ENCODE measurements at places on chromosomes 12 and 14.

DNA sequence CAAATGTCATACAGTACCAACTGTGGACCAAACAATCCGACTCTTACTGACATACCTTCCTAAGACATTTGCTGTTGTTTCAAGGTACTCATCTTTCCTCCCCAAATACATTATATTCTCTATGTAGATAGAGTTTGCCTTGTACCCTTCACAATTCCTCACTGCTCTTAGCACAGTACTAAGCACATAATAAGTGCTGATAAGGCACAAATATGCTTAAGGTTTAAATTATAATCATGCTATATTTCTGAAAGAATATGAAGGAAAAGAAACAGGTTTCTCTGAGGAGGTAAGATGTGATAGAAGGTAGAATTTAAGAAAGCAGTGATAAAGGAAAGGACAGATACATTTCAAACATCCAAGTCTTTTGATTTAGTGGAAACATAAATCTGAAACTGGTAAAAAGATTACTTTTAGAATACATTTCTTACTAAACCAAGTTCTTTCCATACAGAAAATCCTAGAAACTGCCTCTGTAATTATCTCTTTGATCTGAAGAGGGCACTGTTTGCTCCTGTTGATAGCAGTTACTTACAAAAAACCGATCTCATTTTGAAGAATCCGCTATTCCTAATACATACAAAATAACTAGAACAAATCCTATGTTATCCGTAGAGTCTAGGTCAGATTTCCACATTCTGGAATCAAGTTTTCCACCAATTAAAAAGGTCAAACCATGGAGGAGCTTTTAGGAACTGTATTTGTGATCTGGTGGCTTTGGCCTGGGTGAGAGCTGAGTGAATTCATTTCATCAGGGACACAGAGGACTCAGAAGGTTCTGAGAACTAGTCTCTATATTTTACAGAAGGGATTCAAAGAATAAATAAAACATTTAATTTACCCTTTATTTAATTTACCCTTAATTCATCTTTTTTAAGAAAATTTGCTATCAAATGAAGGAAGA, 311.9 kb downstream of the DAD1 start:
- no peak for DNase-seq

GRCh38 chr12:42892702-42893551, 303.4 kb upstream of the PRICKLE1 start:
- no peak for DNase-seq

- no peak for DNase-seq
Observed at GRCh38 chr12:105721051-105721825, 390.7 kb downstream of the C12orf75 start.

DNA sequence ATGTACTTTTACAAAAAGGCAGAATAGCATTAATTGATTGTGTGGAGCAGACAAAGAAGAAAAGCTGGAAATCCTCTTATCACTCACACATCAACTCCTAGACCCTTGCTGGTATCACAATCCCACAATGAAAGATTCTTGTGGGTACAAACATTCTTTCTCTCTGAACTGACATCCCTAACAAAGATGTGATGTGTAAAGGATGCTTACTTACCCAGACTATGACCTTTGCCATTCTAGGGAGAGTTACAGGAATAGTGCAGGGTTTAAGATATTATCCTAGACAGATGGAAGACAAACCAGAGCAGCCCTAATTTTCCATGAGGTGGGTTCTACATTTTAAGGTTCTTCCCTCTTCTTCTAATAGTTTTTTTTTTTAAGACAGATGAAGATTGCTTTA, 60.4 kb upstream of the SLC6A15 start:
- DNase-seq: no peak

DNA sequence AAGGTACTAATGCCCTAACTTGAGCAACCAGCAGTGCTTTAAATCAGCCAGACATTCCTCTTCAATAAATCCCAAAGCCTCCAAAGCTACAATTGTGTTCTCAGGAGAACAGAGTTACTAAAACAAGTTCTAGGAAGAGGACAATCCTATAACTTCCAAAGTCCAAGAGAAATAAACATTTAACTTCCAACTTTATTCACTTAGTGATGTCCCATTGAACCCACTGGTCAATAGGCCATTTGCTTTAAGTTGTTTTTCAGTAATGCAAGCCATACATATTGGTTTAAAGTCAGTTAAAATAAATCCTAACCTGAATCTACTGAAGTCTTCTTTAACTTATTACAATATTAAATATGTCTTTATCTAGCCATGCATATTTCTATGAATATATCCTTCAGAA, 165.4 kb downstream of the PAWR start:
- no peak for DNase-seq

DNA sequence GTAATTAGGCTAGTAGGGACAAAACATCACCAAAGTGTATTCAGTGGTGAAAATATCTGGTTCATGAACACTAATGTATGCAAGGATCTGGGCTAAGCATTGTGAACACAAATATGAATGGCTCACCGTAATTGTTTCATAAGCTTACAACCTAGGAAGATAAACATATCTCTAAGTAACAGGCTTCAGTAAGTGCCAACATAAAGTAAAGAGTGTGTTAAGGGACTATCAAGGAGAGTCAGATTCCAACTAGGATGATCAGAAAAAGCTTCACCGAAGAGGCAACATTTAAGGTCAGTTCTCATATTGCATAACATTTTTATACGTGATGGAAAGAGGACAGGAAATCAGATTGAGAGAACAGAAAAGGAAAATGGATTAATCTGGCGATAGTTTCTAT, 29.4 kb downstream of the ABCC9 start:
- DNase-seq: no peak

DNA sequence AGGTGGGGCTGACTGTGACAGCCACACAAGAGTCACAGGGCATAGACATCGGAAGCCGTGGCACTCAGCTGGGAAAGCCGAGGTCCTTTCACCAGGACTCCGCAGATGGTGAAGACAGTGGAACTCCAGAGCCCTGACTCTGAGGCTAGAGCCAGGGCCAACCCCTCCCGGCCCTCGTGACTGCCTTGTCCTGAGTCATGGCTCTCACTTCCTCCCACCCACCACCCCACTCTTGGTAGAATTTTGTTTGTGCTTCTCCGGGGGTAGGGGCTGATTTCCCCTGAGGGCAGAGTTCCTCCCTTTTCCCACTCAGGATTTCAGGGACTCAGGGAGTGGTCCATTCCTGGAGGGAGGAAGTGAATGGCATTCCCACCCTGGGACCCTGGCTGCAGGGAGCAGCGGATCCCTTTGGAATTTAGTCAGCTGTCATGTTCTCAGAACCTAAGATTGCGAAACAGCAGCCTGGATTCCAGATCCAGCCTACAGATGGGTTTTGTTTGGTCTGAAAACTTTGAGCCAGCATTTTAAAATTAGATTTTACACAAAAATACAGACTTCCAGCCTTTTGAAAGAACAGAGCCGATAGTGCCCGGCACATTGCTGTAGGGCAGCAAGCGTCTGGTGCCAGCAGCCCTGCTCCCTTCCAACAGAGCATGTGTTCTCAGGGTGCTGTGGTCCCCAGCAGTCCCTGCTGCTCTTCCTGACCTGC, 50.7 kb downstream of the TPCN1 start:
- DNase-seq: no peak

DNA sequence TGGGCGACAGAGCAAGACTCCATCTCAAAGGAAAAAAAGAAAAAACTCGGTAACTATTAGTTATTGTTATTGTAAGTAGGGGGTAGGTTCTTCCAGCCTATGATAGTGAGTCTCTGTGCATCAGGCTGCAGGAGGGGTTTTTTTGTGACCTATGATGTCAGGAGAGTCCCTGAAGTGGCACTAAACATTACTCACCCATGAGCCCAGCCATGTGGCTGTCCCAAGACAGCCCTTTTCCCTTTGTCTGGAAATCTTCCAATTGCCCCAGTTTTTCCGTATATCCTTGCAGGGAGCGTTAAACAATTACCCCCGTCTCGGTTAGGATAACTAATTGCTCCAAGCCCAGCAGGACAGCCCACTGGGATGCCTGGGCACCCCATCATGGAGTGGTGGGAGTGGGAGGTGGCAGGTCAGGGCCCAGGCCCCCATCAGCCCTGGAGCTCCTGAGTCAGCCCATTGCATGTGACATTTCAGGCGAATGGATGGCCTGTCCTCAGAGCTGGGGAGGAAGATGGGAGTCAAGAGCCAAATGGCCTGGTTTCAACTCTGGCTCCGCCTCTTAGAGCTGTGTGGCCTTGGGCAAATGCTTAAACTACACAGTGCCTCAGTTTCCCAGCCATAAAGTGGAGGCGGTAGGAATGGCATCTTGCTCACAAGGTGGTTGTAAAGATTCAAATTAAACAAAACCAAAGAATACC, 16.4 kb downstream of the PHETA1 start:
- no peak for DNase-seq

GRCh38 chr12:116592731-116593130, 33.5 kb downstream of the MAP1LC3B2 start:
- DNase-seq: no peak

GRCh38 chr14:64508215-64508776, 3.7 kb downstream of the ZBTB1 start:
- no peak for DNase-seq

DNA sequence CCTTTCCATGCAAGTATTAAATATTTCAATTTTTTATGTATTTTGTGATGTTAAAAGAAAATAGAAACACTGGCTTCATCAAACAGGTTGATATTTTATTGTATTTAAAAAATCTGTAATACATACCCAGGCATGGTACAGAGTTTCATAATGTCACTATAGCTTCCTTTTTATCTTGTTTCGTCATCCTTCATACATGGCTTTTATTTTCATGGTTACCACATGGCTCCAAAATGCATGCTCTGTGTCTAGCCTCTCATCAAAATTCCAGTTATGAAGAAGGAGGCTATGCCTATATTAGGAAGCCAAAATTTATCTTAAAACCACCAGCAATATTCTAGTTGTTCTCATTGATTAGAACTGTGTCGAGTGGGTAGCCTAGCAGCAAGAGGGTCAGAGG, 464.8 kb downstream of the BTG1 start:
- no peak for DNase-seq

- DNase-seq: no peak
Observed at GRCh38 chr14:60014402-60014801, 77.3 kb upstream of the PCNX4 start.

GRCh38 chr14:95662376-95663186, 23.6 kb upstream of the TCL1B start:
- DNase-seq: no peak

GRCh38 chr12:72540811-72541210, 268.6 kb downstream of the TRHDE start:
- DNase-seq: no peak

GRCh38 chr14:54312166-54312801, 84.5 kb upstream of the CDKN3 start:
- DNase-seq: no peak

GRCh38 chr12:24852420-24852819, 96.5 kb downstream of the BCAT1 start:
- DNase-seq: no peak

- no peak for DNase-seq
Observed at GRCh38 chr12:96902076-96902475, 5.0 kb upstream of the NEDD1 start.

DNA sequence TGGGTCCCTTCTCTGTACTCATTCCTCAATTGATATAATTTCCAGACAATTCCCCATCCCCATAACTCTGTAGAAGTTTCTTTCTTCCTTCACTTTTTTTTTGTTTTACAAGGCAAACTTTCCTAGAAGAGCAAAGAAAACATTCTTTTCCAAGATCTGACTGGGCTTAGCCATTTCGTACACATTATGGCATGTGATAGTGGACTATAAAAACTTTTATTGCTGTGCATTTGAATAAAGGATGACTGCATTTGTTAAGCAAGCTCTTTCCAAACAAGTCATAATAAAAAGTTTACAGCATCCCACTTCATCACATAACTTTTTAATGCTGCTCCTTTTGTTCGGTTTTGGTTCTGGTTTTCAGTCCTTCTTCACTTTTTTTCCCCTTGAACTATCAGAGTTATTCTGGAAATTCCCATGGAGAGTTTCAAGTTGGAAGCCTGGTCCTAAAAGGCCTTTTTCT, 231.0 kb upstream of the HMGA2 start:
- DNase-seq: no peak

GRCh38 chr12:65935906-65936901, 111.9 kb downstream of the HMGA2 start:
- no peak for DNase-seq

DNA sequence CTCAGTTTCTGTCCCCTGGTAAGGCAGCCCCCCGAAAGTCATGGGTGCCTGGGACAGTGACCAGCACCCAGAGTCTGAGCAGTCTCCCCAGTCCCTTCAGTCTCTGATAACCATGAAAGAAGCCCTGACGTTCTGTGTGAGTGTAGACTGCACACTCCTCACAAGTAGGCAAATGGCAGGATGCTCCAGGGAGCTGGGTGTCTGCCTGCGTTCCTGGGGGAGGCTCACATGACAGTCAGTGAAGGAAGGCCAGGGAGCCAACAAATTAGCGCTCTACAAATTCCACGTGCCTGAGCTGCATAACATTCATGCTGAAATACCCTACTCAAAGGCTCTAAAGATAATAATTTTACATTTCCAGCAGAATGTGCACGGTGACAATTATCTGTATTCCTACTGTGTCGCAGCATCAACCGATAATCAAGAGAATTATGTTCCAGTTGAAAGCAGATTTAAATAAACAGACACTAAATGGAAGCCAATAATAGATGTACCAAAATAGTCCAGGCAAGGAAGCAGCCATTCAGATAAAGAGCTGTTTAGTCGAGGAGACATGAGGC, 56.3 kb downstream of the ASCL1 start:
- no peak for DNase-seq

- no peak for DNase-seq
Observed at GRCh38 chr12:88063375-88063774, 34.2 kb upstream of the C12orf50 start.

DNA sequence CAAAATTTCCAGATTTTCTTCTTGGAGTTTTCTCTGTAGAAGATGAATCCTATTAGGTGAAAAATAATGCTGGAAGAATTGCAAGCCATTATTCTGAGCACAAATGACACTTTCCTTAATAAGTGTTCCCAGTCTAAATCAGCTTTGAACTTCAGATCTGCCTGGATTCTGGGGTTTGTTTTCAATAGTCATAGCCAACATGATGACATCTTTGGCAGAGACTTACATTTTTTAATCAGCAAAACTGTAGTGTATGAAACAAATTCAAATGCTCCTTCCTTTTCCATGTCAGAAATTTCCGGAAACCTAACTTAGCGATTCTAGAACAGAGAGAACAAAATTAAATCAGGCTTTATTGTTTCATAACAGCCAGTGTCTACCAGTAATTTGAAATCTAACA, 88.5 kb downstream of the TSPAN8 start:
- no peak for DNase-seq

DNA sequence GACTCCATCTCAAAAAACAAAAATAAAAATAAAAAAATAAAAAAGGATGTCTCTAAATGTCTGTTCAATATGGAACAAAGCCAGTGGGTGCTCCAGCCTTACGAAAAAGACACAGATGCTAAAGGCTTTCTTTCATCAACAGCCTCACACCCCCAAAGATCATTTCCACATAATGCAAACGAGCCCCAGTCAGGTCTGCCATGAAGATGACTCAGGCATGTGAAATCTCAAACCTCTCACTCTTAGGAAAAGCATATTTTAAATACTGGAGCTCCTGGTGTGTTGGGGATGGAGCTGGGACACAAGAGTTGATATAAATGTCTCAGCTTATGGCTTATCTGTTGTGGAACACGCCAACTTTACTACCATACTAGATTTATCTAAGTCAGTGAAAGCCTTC, 49.9 kb upstream of the PLXNC1 start:
- DNase-seq: no peak

GRCh38 chr12:47414511-47414910, 291.3 kb downstream of the RPAP3 start:
- no peak for DNase-seq

Measured in stimulated activated CD8-positive, alpha-beta memory T cell treated with anti-CD3 and anti-CD28 coated beads, Interleukin-7, amount 100 ng/mL, for 1 hour (primary cell).